Stimulated activated CD8-positive, alpha-beta memory T cell treated with anti-CD3 and anti-CD28 coated beads, Interleukin-7, amount 100 ng/mL, for 48 hours (primary cell): ENCODE measurements at places on chromosomes 6 and 20.

- no peak for DNase-seq
Observed at GRCh38 chr20:25178563-25179438, 16.7 kb upstream of the ENTPD6 start.

GRCh38 chr6:106070636-106071035 is 15.5 kb upstream of the PRDM1 start:
- no peak for DNase-seq

- no peak for DNase-seq
Observed at GRCh38 chr6:39929039-39929732, 5.1 kb downstream of the MOCS1 start.

GRCh38 chr20:59146780-59147565 is 16.6 kb upstream of the ZNF831 start:
- DNase-seq, result no peak

DNA sequence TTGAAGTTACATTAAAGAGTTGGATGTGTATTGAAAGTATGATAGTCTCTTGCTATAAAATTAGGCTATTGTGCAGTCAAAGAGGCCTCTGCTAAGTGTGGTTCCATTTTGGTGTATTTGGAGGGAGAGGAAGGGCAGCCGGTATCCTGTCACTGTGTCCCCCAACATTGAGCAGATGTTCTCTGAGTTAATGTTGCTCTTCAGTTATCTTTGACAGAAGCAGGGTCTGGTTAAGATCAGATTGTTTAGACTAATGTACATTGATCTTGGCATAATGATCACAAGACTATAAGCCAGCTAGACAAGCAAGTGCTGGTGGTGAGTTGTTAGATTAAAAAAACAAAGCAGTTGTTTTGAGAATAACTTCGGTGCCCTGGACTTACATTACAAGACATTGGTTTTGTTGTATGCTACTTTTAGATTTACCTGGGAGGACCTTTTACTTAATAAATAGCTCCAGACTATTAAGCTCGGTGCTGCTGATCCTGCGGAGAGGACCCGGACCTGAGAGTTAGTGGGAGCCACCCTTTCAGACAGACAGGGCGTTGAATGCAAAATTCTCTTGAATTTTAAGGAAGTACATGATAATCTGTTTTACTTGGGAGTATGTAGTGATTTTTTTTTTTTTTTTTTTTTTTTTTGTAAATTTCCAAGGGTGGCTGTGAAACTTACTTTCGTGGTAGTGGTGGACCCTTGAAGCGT is 97.8 kb downstream of the JARID2 start:
- DNase-seq, result no peak
